Activated naive CD8-positive, alpha-beta T cell treated with anti-CD3 and anti-CD28 coated beads, Interleukin-2, amount 50 U/mL, for 16 hours (primary cell): ENCODE measurements at places on chromosomes 7 and 10.

- DNase-seq: no peak
Measured at GRCh38 chr10:62045765-62046521, 144.4 kb downstream of the ARID5B start.

DNA sequence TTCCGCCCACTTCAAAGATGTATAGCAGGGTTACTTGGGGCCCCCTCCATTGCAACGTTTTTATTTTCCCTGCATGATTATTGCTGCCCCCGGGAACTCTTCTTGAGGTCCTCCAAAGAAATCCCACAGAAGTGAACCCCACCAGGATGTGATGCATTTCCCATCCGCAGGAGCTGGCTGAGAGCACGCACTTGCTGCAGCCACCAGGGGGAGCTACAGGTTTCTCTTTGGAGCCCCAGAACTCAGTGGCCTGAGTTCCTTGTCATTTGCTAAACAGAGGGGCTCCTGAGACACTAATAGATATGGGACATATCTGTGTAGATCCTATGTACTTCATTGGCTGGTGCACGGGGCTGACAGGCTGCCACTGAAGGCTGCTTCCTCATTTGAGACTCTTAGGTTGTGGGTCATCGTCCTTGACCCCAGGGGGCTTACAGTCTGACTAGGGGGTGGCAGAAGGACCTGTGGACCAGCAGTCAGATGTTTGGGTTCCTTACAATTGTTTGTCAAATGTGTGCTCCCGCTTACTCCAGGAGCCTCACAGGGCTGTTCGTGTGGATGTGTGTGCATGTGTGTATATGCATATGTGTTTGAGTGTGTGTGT lies 52.3 kb upstream of the ENO4 start:
- DNase-seq: peak; percentile 42

- DNase-seq: no peak
Measured at GRCh38 chr7:114214466-114214865, 200.1 kb upstream of the FOXP2 start.

DNA sequence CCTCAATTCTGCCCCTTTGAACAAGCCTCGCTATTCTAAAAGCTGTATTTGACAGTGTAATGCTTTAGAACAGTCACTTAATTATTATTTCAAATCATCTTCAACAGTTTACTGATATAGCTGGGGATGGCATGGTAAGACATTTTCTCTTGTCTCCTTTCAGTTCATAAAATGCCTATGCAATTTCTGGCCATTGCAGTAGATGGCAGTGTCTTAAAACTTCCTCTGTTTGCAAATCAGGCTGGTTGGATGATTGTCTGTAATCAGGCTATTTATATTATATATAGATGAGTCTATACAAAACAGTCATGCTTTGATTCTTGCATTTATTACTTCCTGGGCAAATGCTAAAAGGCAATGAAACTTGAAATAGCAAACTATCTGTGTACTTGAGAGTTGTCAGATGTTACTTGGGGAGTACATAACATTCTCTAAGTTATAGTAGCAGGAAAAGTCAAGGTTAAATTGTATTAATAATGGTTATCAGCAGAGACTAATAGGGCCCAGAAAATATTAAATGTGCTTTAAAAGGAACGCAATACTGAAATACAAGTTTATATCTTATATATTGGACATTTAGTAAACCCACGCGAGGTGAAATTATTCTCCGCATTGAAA lies 55.5 kb upstream of the LHFPL3 start:
- DNase-seq: no peak

DNA sequence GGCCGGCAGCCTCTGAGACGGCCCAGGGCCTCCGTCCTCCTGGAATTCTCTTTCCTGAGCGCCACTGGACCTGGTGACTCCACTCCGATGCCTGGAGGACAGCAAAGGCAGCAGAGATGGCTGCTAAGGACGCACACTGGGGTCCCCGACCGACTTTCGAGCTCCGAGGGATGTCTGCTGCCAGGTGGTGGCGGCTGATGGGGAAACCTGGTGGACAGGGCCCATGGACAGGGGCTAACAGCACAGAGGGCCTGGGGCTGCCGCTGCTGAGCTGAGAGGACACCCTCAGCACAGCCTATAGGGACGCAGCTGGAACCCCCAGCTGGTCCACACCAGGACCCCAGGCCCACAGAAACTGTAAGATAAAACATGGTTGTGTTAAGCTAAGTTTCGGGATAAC lies 366.3 kb downstream of the DNAJB6 start:
- DNase-seq: no peak

DNA sequence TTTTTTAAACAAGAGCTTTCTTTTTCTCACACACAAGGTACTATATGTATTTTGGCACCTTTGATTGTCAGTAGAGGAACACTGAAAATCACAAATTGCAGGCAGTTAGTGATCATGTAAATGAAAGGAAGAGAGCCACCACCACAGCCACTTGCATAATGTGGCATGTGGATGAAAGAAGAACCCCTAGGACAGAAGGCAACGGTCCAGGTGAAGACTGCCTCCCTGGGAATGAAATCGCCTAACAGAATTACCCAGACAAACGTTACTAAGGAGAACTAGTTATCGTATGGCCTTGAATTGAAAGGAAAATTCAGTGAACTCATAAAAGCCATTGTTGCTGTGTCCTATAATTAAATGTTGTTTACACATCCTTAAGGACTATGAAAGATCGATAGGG lies 41.2 kb upstream of the PTPRZ1 start:
- no peak for DNase-seq

DNA sequence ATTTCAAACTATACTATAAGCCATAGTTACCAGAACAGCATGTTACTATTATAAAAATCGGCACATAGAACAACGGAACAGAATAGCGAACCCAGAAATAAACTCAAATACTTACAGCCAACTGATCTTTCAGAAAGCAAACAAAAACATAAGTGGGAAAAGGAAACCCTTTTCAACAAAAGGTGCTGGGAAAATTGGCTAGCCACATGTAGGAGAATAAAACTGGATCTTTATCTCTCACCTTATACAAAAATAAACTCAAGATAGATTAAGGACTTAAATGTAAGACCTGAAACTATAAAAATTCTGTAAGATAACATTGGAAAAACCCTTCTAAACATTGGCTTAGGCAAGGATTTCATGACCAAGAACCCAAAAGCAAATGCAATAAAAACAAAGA lies 29.1 kb downstream of the ZNF680 start:
- DNase-seq: no peak

GRCh38 chr10:22597138-22597537 lies 117.2 kb downstream of the PIP4K2A start:
- DNase-seq: no peak

DNA sequence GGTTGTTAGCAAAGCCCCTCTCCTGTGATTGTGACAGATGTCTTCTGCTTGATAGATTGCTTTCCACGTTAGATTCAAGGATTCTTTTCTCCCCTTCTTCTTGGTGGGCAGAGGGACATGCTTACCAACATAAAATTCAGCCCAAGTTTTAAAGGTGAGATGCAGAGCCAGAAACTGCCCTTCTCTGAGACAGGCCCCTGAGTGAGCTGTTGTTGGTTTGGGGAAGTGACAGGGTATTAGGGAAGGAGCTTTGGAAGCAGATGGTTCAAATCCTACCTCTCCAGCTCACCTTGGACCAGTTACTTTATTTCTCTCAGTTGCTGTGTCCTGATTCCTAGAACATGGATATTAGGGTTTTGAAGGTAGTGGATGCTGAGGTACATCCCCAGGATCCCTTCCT lies 53.0 kb downstream of the SORCS3 start:
- DNase-seq: no peak

GRCh38 chr7:137633133-137633532 lies 213.6 kb downstream of the DGKI start:
- DNase-seq: no peak

- no peak for DNase-seq
Measured at GRCh38 chr10:124357561-124357885, 61.2 kb downstream of the OAT start.

DNA sequence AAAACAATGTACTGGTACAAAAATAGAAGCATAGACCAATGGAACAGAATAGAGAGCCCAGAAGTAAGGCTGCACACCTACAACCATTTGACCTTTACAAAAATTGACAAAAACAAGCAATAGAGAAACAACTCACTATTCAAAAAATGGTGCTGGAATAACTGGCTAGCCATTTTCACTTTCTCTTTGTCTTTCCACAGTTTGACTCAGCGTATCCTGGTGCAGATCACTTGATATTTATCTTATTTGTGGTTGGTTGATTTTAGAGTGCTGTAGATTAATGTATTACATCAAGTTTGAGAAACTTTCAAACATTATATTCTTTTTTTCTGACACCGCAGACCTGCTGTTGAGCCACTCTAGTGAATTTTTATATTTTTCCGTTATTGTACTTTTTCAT lies 381.4 kb downstream of the DGKB start:
- DNase-seq: no peak

- DNase-seq: no peak
Measured at GRCh38 chr10:550665-551372, 138.6 kb downstream of the DIP2C start.

DNA sequence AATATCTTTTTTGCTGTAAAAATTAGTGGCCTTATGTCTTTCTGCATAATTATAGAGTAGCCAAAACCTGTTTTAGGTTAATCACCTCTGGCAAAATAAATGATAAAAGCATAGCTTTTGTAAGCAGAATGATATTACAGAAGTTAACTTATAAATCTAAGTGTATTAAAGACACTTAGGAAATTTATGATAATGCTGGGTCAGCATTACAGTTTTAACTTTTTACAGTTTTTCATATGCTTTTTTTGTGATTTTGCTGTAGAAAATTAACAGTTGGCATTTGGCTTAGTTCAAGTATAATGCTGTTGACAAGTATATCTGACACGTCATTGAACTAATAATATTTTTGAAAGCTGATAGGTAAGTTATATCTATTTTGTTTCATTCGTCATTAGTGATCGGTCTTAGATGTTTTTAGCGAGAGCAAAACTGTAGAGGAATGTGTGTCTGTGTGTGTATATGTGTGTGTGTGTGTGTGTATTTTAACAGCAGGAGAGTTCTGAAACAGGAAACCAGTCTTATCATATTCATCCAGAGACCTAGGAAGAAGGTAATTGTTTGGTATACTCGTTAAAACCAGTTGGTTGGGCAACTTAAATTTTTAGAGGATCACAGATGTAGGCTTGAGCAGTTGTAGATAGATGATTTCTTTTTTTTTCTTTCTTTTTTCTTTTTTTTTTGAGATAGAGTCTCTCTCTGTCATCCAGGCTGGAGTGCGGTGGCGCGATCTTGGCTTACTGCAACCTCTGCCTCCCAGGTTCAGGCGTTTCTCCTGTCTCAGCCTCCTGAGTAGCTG lies 15.4 kb downstream of the PTEN start:
- DNase-seq: no peak

DNA sequence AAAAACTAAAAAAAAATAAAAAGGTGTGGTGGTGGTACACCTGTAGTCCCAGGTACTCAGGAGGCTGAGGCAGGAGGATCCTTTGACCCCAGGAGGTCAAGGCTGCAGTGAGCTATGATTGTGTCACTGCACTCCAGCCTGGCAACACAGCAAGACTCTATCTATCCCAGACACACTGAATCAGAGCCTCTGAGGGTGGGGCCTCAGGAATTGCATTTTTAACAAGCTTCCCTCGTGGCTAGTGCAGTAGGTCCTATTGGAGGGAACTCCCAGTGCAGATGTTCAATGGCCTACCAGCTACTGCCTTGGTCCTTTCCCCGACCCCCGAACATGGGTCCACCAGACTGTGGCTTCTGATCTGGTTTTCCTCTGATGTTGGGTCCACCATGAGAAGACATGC lies 14.9 kb downstream of the STRA8 start:
- DNase-seq: no peak

DNA sequence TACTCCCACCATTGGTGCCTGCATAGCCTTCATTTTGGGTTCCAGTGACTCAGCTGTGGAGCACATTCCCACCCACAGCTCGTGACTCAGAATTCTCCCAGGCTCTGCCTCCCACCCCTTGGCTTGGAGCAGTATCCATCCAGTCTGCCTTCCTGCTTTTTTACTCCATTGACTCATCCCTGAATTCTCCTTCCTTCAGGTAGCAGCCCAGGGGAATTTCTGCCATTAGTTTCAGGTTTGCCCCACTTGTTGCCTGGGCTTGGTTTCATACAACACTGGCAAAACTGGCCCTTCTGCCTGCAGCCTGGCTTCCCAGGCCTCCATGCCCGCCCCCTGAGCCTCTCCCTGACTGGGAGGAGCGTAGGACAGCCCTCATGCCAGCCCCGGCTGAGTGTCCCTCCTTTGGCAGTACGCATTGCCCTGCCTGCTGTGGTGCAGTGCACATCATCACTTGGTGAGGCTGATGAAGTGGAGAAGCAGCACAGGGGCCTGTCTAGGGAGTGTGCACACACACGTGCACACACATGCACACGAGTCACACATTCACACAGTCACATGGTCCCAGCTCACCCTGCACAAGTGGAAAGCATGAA lies 55.0 kb downstream of the SNX10 start:
- DNase-seq: no peak

DNA sequence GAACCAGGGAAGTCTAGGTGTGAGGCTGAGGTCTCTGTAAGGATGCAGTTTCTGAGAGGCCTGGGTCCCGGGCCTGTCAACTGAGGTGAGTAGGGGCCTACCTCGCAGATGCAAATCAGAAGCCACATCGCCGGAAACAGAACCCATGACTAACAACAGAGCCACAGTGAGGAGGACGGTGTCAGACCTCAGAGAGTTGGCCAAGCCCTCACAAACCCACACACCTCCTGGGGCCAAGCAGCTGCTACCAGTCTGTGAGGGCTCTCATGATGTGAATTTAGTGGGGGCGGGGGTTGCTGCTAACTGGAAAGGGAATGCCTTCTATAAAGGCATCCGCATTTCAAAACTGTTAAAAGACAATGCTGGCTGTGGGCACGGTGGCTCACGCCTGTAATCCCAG lies 103.0 kb downstream of the COBL start:
- DNase-seq: no peak

GRCh38 chr7:48904975-48905374 lies 19.4 kb upstream of the CDC14C start:
- DNase-seq: no peak

- no peak for DNase-seq
Measured at GRCh38 chr7:134992626-134993179, 6.4 kb downstream of the AGBL3 start.

DNA sequence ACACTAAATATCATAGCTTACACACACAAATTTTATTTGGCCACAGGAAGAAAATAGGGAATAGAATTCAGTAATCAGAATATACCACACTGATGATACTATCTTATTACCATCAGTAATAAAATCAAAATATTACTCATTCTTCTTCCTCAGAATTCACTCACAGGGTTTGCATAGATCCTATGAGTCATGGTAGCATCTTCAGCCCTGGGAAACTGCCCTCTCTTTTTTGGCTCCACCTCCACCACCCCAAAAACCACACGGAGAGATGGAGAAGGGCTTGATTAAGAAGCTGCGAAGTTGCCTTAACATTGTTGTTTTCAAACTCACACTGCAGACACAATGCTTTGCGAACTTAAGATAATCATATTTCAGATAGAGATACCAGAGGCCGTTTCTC lies 154.1 kb upstream of the AHR start:
- DNase-seq: peak; percentile 19
